ENCODE measurements at places on chromosomes 3 and 15. TPM values are rescaled to one million over a fixed set of nuclear protein-coding genes. Genes with fewer than 3 reads are reported as not detected.

MAGI1 gene
- total RNA-seq, result 4.5 TPM

CLDN18 gene
- not detected for total RNA-seq

ATP8B4 gene
- total RNA-seq, result 1.6 TPM

GOLGA8G gene
- not detected for total RNA-seq

RARB gene
- 6.6 TPM for total RNA-seq

NOX5 gene
- 0.38 TPM for total RNA-seq

WNT5A gene
- total RNA-seq, result 0.64 TPM

GOLGA8Q gene
- 0.08 TPM for total RNA-seq

LRRC31 gene
- total RNA-seq, result not detected

WDR49 gene
- total RNA-seq, result not detected

ARGFX gene
- total RNA-seq, result not detected

SPTSSB gene
- total RNA-seq, result not detected

UNC13C gene
- not detected for total RNA-seq

CACNA2D3 gene
- 0.05 TPM for total RNA-seq

SUSD5 gene
- 3.8 TPM for total RNA-seq

WDR93 gene
- total RNA-seq, result 0.20 TPM

GRIP2 gene
- total RNA-seq, result 1.7 TPM

SLC2A2 gene
- total RNA-seq, result not detected

FSTL1 gene
- 103 TPM for total RNA-seq

GABPB1 gene
- total RNA-seq, result 35.5 TPM

RETNLB gene
- not detected for total RNA-seq

STRIT1 gene
- total RNA-seq, result not detected

PLAAT1 gene
- not detected for total RNA-seq

CCR2 gene
- total RNA-seq, result not detected

PCOLCE2 gene
- total RNA-seq, result 40.9 TPM

MGA gene
- 7.8 TPM for total RNA-seq

DLL4 gene
- 0.51 TPM for total RNA-seq

TM4SF4 gene
- 36.5 TPM for total RNA-seq

GPR62 gene
- total RNA-seq, result not detected

UPK1B gene
- total RNA-seq, result 12.8 TPM

ADAMTSL3 gene
- total RNA-seq, result 0.31 TPM

CIDEC gene
- total RNA-seq, result 2.8 TPM

PLA2G4E gene
- total RNA-seq, result not detected

ALG1L2 gene
- not detected for total RNA-seq

SEMA5B gene
- 0.45 TPM for total RNA-seq

CHRM5 gene
- 0.05 TPM for total RNA-seq

IQCF5 gene
- total RNA-seq, result not detected

ILDR1 gene
- not detected for total RNA-seq

DPPA2 gene
- not detected for total RNA-seq

CLDN11 gene
- not detected for total RNA-seq

ZNF620 gene
- total RNA-seq, result 1.9 TPM

ZFAND6 gene
- 130 TPM for total RNA-seq

PPP2R3A gene
- 3.2 TPM for total RNA-seq

LRRC2 gene
- total RNA-seq, result not detected

MED12L gene
- 0.66 TPM for total RNA-seq
